ENCODE measurements at places on chromosomes 4 and X.
A peak's percentile ranks its signal among the peaks of the same experiment; 100 is the strongest.

GRCh38 chrX:120474085-120474484 lies 5.0 kb upstream of the LAMP2 start:
- no peak for DNase-seq

DNA sequence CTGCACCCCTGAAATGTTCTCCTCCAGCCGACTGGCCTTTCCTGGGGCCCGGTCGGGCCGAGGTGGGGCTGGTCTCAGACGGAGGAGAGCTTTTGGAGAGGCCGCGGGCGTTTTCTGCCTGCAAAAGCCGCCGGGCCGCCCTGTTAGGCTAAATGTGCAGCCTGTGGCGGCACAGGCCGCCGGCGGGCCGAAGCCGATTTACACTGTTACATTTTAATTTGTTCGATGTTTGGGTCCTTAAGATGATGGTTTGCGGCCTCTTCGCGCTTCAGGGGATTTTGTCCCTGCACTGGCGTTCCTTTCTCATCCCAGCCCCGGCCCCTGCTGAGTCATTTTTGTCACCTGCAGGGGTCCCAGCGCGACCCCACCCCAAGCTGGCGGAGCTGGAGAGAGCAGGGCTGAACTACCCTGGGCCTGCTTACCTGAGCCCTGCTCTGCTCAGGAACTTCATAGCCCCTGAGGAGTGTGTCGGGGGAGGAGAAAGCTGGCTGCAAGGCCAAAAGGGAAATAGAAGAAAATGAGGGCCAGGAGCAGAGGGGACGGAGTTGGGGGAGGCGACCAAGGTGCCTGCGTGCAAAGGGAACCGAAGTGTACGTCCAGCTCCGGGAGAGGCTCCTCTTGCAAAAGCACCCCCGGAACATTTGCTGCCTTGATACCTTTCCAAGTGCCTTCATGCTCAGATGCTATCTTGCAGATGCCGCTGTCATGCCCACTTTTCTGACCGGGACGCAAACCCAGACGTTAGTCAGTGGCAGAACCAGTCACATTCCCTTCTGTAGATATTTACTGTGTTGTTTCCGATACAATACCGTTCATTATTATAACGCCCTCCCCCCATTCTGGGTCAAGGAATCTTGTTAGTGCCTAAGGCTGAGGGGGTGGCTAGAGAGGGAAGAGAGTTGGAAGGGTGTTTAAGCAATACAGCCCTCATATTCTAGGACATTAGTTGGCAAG lies 977 bp upstream of the RBBP7 start:
- no peak for DNase-seq

DNA sequence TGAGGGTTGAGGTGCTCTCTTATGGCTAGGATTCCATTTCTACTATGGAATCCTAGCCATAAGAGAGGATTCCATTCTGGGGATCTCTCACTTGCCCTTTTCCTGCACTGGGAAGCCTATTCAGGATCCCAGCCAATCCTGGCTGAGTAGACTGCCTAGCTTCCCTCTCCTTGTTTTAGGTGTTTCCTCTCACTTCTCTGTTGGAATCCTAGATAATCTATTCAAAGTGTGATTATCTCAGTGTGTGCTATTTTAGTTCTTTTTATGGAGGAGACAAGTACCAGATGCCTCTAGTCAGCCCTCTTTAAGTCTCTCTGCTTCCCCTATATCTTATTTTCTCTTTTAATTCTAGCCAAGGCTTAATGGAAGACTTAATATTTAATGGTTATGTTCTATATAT lies 34.5 kb upstream of the DDIT4L start:
- no peak for DNase-seq

DNA sequence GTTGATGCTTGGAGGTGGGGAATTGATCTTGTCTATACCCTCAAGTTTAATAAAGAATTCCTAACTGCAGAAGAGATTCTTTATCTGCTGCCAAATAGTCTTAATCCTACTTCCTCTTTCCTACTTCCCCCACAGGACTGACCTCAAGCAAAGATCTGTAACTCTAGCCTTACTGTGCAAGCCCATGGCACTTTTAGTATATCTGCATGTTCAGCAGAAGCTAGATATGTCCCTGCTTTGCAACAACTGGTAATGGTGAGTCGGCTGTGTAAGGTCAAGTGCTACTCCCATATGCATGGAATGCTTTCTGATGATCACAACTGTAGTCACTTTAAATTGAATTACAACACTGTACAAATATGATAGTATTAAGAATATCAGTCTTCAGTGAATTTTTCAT lies 26.3 kb upstream of the PDS5A start:
- peak; percentile 47 for DNase-seq

GRCh38 chrX:21905953-21906352 lies 34.6 kb upstream of the SMS start:
- no peak for DNase-seq

DNA sequence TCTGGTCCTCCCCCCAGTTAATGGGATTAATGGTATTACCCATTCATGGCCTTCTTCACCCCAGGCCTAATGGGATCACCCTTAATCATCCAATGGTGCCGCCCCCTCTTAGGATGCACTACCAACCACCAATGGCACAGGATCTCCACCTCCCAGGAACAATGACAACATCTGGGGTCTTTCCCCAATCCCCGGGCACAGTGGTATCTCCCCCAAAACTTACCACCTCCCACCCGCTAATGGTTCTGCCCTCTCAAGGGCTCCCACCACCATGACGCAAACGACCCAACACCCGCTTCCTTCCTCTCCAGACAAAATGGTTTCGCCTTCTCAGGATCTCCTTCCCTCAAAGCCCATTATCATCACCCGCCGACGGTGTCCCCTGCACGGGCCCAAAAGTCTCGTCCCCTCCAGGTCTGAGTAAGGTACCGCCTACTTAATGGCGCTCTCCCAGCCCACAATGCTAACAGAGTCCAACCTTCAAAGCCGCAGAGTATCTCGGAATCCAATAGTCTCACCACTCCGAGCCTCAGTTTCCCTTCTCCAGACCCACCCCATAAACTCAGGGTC lies 458 bp downstream of the GRIPAP1 start:
- peak; percentile 38 for DNase-seq

Measured in fibroblast of the aortic adventitia (primary cell).